Panc1 (cell line): ENCODE measurements at places on chromosomes 1 and 21. TPM values are rescaled to one million over a fixed set of nuclear protein-coding genes. Genes with fewer than 3 reads are reported as not detected.

LELP1 gene
- not detected for total RNA-seq

BCAN gene
- 0.57 TPM for total RNA-seq

GART gene
- 132 TPM for total RNA-seq

S100A3 gene
- 12.0 TPM for total RNA-seq

PIK3R3 gene
- 36.3 TPM for total RNA-seq

IFI44 gene
- total RNA-seq: 2.0 TPM

COL11A1 gene
- 106 TPM for total RNA-seq

RORC gene
- not detected for total RNA-seq

GUCA2A gene
- not detected for total RNA-seq

CA6 gene
- not detected for total RNA-seq

LINGO4 gene
- total RNA-seq: not detected

RGS13 gene
- total RNA-seq: not detected

CYP4Z1 gene
- total RNA-seq: not detected

CCDC185 gene
- total RNA-seq: not detected

TBX19 gene
- total RNA-seq: 2.2 TPM

C1orf210 gene
- not detected for total RNA-seq

RAB29 gene
- total RNA-seq: 15.1 TPM

OR2AK2 gene
- not detected for total RNA-seq

PCBP3 gene
- total RNA-seq: not detected

CFHR4 gene
- not detected for total RNA-seq

SELL gene
- total RNA-seq: 0.31 TPM

RNU1-2 gene
- 1,290 TPM for total RNA-seq

LCE6A gene
- total RNA-seq: not detected

BMP8B gene
- total RNA-seq: 3.7 TPM

PLPPR4 gene
- total RNA-seq: not detected

IL12RB2 gene
- total RNA-seq: 0.26 TPM

VWA5B1 gene
- not detected for total RNA-seq

CELA3A gene
- total RNA-seq: 5.9 TPM

FCRL6 gene
- total RNA-seq: not detected

C4BPA gene
- total RNA-seq: 0.26 TPM

LEFTY1 gene
- not detected for total RNA-seq

TSSK3 gene
- 3.6 TPM for total RNA-seq

ADSS2 gene
- total RNA-seq: 42.2 TPM

C1orf185 gene
- total RNA-seq: not detected

GGPS1 gene
- 60.6 TPM for total RNA-seq

DNASE2B gene
- total RNA-seq: not detected

RBP7 gene
- 28.9 TPM for total RNA-seq

RXFP4 gene
- total RNA-seq: 8.0 TPM

LIPI gene
- total RNA-seq: not detected

AUNIP gene
- total RNA-seq: 12.2 TPM

KCNA2 gene
- total RNA-seq: 1.1 TPM

TOR1AIP2 gene
- 94.9 TPM for total RNA-seq

KRTAP19-1 gene
- total RNA-seq: not detected

OLFML2B gene
- total RNA-seq: 1.5 TPM

KIF2C gene
- 69.4 TPM for total RNA-seq

DPYD gene
- 2.0 TPM for total RNA-seq

PPIAL4G gene
- total RNA-seq: not detected

LY9 gene
- 0.10 TPM for total RNA-seq
